ENCODE measurements at places on chromosomes 12 and 14. TPM values are rescaled to one million over a fixed set of nuclear protein-coding genes. Genes with fewer than 3 reads are reported as not detected.

DNA sequence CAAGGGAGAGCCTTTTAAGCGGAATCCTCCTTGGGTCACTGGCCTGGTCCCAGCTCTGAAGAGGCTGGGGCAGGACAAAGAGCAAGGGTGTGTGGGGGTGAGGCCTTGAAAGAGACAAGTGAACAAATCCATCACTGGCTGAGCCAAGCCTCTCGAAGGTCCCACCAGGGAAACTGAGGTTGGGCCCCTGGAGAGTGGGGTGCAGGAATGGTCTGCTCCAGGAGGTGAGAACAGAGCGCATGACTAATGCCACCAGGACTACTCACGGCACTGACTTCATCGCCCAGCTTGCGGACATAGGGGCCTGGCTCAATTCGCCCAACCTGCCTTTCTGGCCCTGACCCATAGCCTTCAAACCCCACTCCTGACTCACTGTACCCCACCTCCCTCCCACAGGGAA lies 19.2 kb upstream of the DEGS2 start:
- no peaks in the 10 kb centered on the region for H3K27me3 ChIP-seq
- no peaks in the 10 kb centered on the region for H3K36me3 ChIP-seq
- DNase-seq: no peak

DNA sequence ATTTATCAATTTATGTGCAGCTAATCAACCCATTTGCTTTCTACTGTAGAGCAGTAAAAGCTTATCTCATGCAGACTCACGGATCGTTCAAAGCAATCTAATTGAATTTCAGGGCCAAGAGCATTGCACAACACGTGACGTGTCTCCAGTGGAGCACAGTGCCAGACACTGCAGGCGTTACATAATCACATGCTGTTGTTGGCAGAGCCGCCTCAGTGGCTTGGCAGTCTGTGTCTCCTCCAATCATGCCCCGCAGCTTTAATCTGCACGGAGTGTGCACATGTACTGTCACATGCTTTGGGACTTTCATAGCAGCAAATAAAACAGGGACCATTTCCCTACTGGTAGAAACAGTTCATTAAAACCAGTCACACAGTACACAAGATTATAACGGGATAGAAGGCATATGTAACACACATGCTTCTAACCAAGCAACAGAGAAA lies 309.3 kb downstream of the ITPR2 start:
- peak; percentile 84 for DNase-seq
- no peak overlapping the region for H3K4me3 ChIP-seq
- no peaks in the 10 kb centered on the region for H3K27me3 ChIP-seq
- H3K4me1 ChIP-seq: no peaks in the 10 kb centered on the region

DNA sequence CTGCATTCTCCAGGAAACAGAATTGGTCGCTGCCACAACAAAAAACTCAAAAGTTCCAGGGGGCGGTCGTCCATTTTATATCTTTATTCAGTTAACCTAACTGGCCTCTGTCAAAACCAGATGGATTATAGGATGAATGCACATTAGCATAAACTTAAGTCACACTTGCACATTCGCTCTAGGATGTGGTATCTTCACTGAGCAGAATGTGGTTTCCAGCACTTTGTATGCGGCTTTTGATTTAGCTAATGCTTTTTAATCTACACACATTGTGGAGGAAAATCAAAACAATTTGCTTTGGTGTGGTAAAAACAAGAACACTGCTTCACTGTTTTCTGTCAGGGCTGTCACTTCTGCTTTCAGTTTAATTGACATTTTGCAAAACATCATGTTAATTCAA lies 4.5 kb downstream of the TAS2R50 start:
- no peaks in the 10 kb centered on the region for H3K27me3 ChIP-seq
- H3K27ac ChIP-seq: no peak overlapping the region
- no peaks in the 10 kb centered on the region for H3K4me1 ChIP-seq

GRCh38 chr14:90857866-90858265 lies 41.6 kb upstream of the TTC7B start:
- H3K4me3 ChIP-seq: no peak overlapping the region
- no peak for DNase-seq
- H3K36me3 ChIP-seq: no peaks in the 10 kb centered on the region

DNA sequence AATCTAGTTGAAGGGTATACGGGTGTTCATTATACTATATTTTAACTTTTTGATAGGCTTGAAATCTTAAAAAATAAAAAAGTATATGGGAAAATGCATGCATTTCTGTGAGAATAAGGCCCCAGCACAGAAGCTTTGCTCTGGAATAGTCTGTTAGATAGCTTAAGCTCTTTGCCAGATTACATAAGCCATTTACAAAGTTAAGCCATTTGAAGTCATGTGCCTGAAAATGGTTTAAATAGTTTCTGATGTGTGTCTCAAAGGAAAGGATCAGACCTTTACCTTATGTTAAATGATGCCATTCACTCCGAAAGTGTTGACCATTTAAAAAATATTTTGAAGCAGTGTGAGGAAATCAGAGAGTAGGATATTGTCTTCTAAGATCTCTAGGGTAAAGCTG lies 51.3 kb downstream of the WASHC4 start:
- H3K4me3 ChIP-seq: no peak overlapping the region
- H3K36me3 ChIP-seq: no peaks in the 10 kb centered on the region
- H3K4me1 ChIP-seq: no peaks in the 10 kb centered on the region
- no peak overlapping the region for H3K27ac ChIP-seq
- H3K27me3 ChIP-seq: no peaks in the 10 kb centered on the region
- DNase-seq: no peak

DNA sequence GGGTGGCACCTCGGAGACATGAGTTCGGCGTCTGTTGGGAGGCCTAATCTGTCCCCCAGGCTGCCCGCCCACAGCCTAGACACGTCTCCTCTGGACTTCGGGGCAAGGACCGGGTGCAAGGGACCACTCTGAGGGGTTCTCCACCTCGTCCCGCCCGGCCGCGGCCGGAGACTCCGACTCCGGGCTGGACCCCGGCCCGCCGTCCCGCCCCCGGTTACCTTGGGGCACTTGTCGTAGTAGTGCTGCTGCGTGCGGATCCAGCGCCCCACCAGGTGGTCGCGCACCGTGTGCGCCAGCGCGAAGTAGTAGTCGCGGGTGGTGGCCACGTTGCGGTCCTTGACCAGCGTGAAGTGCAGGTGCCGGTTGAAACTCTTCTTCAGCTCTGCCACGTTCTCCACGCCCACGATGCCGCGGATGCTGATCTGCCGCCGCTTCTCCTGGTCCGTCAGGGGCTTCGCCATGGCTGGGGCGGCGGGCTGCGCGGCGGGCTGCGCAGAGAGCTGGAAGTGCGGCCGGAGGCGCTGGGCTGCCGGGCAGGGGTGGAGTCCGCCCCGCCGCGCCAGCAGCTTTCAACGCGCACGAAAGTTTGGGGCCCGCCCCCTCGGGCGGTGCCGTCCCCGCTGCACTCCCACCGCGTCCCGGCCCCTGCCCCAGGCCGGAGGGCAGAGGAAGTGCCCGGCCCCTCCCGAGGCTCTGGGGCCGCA lies at the start of gene PYGL:
PYGL (minus strand) TSS at position 541 of the 704 bp plus-strand sequence; CDS start at position 461, 80 bp downstream.
- DNase-seq: no peak
- H3K27ac ChIP-seq: peak within 1 kb of the TSS; percentile 84
- no peaks in the 10 kb centered on the region for H3K4me1 ChIP-seq
- H3K36me3 ChIP-seq: no peaks in the 10 kb centered on the region

DNA sequence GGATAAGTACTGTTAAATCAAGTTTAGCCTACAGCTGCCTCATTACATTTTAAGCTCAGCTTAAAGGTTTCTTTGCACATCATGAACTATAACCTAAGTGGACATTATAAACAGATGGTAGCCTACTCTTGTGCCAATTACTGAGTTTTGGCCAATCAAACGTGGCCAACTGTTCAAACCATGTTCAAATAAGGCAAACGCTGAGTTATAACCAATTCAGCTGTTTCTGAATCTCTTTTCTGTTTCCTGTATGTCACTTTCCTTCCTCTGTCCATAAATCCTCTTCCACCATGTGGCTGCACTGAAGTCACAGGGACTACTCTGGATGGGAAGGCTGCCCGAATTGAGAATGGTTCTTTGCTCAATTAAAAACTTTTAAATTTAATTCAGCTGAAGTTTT lies 98.4 kb downstream of the BCAT1 start:
- no peaks in the 10 kb centered on the region for H3K4me1 ChIP-seq
- H3K4me3 ChIP-seq: no peak overlapping the region

GRCh38 chr14:71296184-71296583 lies 388.9 kb downstream of the PCNX1 start:
- no peak for DNase-seq
- H3K4me3 ChIP-seq: no peak overlapping the region
- no peak overlapping the region for H3K27ac ChIP-seq
- H3K27me3 ChIP-seq: no peaks in the 10 kb centered on the region

GRCh38 chr14:95432144-95433093 lies 84.0 kb downstream of the SYNE3 start:
- no peaks in the 10 kb centered on the region for H3K36me3 ChIP-seq
- DNase-seq: no peak
- no peak overlapping the region for H3K4me3 ChIP-seq

DNA sequence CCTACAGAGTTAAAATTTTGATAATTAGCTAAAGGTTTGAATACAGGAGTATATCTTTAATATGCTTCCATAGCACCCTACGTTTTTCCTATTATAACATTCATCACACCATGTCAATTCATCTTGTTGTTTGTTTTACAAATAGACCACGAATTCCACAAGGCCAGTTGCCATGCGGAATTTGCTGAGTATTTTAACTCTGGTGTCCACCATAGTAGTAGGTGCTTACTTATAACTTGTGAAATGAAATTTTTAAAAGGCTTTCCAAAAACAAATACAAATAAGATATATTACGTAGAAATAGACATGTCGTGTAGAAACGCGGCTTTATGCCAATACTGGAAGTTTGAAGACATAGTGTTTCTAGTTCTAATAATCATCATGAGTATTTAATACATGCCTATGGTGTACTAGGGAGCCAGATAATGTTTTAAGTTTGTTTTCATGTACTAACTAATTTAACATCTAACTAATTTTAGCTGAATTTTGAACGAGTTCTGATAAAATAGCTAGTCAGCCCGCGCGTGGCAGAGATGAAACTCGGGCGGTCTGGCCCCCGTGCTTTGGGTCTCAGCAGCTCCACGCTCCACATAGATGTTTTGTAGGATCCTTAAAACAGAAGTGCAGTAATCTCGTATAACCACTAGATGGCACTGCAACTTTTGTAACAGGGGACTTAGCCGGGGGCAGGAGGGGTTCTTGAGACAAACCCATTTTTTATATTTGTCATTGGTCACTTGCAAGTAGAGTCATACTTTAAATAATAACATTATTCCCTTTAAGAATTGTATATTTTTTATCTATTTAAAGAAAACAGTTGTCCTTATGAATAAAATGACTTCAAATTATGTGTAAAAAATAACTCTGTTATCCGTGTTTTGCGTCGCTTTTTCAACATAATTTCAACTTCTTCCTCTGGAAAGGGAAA lies 10.2 kb downstream of the CD69 start:
- no peak overlapping the region for H3K27ac ChIP-seq
- no peak overlapping the region for H3K4me3 ChIP-seq
- no peaks in the 10 kb centered on the region for H3K4me1 ChIP-seq
- no peaks in the 10 kb centered on the region for H3K36me3 ChIP-seq
- no peaks in the 10 kb centered on the region for H3K27me3 ChIP-seq

GRCh38 chr12:16506394-16506793 lies 99.6 kb downstream of the LMO3 start:
- no peaks in the 10 kb centered on the region for H3K4me1 ChIP-seq
- H3K36me3 ChIP-seq: no peaks in the 10 kb centered on the region
- no peak for DNase-seq
- no peak overlapping the region for H3K27ac ChIP-seq
- H3K4me3 ChIP-seq: no peak overlapping the region

GRCh38 chr12:117603316-117604113 lies 242.1 kb upstream of the NOS1 start:
- H3K4me1 ChIP-seq: no peaks in the 10 kb centered on the region
- H3K36me3 ChIP-seq: no peaks in the 10 kb centered on the region
- DNase-seq: no peak
- no peak overlapping the region for H3K27ac ChIP-seq

GRCh38 chr14:96384053-96384452 lies 7.9 kb upstream of the AK7 start:
- no peaks in the 10 kb centered on the region for H3K27me3 ChIP-seq
- H3K27ac ChIP-seq: no peak overlapping the region
- DNase-seq: no peak
- no peaks in the 10 kb centered on the region for H3K4me1 ChIP-seq
- no peaks in the 10 kb centered on the region for H3K36me3 ChIP-seq

DNA sequence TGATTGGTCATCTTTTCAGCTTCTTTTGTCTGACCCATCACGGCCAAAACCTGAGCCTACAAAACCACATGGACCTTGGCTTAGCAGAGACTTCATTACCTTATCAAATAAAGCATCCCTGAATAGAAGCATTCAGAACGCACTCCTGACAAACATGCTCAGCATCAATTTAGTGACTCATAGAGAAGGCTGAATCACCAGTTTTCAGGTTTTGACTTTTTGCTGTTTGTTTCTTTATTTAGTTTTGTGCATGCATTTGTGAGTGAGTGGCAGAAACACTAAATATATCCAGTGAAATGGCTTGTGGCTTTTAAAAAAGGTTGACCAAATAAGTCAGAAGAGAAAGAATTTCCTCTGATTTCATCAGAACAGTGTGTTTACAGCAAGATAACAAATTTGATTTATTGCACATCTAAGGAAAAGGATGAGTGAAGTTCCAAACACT lies 19.0 kb upstream of the OVCH1 start:
- H3K4me3 ChIP-seq: no peak overlapping the region
- no peak for DNase-seq
- H3K36me3 ChIP-seq: no peaks in the 10 kb centered on the region
- no peaks in the 10 kb centered on the region for H3K4me1 ChIP-seq
- no peak overlapping the region for H3K27ac ChIP-seq

GRCh38 chr12:85616201-85616600 lies 220.0 kb downstream of the RASSF9 start:
- no peak overlapping the region for H3K27ac ChIP-seq
- no peaks in the 10 kb centered on the region for H3K36me3 ChIP-seq
- H3K27me3 ChIP-seq: no peaks in the 10 kb centered on the region
- no peak for DNase-seq
- H3K4me3 ChIP-seq: no peak overlapping the region

DNA sequence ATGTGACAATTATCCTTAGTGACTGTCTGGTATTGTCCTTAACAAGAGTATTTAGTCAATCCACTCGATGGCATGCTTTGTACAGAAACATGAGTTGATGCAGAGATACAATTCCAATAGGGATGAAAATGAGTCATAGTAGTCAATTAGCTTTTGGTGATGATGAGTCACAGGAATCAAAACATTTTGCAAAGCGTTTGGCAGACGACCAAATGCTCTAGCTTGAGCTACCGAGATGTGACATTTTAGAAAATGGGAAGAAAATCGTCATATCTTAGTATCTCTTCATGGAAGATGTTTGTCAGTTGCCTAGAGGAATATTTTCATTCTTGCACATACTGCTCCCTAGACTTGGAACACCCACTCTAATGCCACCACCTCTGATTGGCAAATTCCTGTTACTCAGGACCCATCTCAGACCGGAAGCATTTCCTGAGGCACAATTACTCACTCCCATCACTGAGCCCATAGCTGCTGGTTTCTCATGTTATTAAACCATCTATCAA lies 95.0 kb downstream of the LMNTD1 start:
- DNase-seq: no peak
- no peaks in the 10 kb centered on the region for H3K4me1 ChIP-seq
- H3K27me3 ChIP-seq: no peaks in the 10 kb centered on the region
- no peaks in the 10 kb centered on the region for H3K36me3 ChIP-seq
- no peak overlapping the region for H3K27ac ChIP-seq
- H3K4me3 ChIP-seq: no peak overlapping the region

Gene LRRC43
- total RNA-seq: 2.3 TPM

Gene PFKM
- 19.0 TPM for total RNA-seq

Gene AGAP2
- 1.2 TPM for total RNA-seq

Gene ADAMTS20
- not detected for total RNA-seq

Gene CYP46A1
- 5.2 TPM for total RNA-seq

Gene CCDC197
- total RNA-seq: not detected

Gene SDR9C7
- total RNA-seq: not detected
